ENCODE measurements at places on chromosomes 6 and 20.

DNA sequence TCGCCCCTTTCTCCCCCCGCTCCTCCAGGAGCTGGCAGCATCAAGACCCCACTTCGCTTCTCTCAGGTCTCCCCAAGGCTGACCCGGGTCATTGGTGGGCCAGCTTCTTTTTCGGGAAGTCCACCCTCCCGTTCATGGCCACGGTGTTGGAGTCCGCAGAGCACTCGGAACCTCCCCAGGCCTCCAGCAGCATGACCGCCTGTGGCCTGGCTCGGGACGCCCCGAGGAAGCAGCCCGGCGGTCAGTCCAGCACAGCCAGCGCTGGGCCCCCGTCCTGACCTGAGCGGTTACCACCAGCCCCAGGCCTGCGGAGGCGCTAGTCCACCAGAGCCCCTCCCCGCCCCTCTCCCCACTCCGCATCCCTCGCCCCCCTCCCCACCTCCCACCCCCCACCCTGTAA is 1.0 kb downstream of the PPDPF start:
- no peak for DNase-seq

DNA sequence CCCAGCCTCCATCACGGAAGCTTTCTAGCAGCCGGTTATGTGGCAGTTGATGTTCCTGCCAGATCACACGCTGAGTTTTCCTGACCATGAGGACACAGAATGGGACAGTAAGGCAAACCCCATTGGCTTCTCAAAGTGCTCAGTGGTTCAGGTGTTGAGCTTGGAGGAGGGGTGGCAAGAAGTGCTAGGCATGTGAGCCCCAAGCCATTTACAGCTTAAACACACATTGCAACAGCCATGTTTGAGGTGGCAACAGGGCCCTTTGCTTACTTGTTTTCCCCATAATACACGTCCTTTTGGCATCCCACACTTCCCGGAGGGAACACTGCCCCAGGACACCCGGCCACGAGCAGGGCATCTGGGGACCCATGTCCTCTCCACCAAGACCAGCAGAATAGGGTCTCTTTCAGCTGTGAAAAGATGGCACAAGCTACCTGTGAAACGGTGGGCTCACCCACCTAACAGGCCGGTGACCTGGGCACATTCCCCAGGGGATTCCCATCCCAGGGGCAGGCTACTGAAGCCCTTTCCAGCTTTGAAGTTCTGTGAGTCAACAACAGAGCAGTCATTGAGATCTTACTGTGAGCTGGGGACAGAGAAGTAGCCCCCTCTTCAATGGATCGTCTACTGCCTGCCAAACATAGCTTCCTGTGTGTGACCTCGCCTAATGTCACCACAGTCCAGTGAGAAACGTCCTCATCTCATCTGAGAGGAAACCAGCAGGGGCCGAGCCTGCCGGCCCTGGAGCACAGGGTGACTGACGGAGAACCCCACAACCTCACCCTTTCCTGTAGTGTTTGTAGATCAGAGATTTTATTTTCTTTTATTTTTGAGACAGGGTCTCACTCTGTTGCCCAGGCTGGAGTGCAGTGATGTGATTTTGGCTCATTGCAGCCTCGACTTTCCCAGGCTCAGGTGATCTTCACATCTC is 4.0 kb upstream of the TLDC2 start:
- no peak for DNase-seq

GRCh38 chr20:11890331-11891076 is 27.2 kb upstream of the BTBD3 start:
- DNase-seq: peak; percentile 96

DNA sequence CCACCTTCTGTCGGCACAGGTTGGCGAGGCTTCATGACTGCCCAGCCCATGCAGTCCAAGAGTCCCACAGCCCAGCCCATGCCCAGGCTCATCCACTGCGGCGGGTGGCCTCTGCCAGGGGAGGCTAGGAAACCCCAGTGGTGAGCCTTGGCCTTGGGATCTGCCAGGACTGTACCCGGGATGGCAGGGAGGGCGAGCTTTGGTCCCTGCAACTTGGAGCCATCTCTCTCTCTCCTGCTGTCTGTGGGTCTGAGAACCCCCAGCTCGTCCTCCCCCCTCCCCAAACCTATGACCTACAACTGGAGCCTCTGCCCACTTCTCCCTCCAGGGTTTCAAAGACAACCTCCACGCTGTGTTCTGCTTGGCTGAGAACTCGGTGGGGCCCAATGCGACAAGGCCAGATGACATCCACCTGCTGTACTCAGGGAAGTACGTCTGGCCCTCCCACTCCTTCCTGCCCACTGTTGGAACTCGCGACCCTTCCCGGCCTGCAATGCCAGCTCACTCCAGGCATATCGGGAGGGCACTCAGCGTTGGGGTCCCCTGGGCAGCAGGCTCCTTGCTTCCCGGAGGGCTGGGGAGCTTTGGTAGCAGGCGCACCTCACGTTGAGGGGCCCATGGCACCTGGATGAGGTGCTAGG is 19.7 kb downstream of the NPEPL1 start:
- no peak for DNase-seq

DNA sequence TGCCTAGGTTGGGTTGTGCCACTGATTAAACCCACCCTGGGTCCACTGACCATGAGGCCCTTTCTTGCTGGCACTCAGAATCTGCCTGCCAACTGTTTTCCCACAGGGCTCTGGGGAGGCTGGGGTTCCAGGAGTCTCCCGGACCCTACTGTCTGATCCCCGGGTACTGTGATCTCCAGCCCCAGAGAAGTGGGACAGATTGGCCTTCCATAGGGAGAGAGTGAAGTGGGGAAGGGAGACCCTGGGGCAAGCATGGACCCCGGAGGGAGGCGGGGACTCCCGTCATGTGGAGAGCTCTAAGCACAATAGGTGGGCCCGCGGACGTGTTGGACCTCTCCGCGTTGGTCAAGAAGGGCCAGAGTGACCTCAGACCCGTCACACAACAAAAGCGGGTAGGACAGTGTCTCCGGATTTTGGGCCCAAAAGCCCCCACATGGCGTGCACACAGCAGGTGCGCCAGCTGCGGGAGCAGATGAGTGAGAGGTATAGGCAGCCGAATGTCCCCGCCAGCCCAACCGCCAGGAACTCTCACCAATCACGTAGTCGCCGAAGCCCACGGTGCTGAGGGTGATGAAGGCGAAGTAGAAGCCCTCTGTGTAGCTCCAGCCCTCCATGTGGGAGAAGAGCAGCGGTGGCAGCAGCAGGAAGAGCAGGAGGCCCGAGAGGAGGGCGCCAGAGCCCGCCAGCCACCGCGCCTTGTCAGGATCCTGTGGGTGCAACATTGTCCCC is 10.6 kb downstream of the KCNK17 start:
- DNase-seq: no peak

DNA sequence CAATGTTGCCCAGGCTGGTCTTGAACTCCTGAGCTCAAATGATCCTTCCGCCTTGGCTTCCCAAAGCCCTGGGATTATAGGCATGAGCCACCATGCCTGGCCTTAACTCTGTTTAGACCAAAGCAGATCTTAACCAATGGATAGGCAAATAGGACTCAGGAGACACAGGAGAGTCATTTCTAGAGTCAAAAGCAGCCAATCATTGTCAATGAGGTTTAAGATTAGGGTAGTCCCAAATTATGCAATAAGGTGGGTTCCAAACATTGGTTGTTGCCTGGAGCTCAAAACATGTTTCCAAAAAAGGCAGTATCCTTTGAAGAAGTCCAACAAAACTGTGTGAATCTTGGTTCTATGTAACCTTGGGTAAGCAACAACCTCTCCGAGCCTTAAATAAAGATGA is 95.7 kb upstream of the JARID2 start:
- DNase-seq: no peak

- DNase-seq: no peak
These were observed 41.8 kb downstream of the RBM38 start for GRCh38 chr20:57432862-57433491.

DNA sequence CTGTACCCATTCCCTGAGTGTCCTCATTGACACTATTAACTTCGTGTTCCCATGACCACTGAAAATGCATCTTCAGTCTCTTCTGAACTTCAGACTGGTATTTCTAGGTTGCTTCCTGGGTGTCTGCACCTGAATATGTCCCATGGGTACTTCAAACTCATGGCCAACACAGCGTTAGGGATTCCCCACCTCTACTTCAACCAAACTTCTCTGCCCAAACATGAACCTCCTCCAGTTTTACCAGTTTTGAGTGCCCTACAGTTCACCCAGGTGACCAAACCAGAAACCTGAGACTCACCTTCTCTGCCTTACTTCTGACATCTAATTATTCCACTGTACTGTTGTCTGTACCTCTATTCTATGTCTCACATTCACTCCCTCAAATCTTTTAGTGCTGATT is 99.5 kb upstream of the SUPT3H start:
- DNase-seq: no peak

GRCh38 chr20:10924644-10925201 is 250.9 kb upstream of the JAG1 start:
- DNase-seq: no peak

DNA sequence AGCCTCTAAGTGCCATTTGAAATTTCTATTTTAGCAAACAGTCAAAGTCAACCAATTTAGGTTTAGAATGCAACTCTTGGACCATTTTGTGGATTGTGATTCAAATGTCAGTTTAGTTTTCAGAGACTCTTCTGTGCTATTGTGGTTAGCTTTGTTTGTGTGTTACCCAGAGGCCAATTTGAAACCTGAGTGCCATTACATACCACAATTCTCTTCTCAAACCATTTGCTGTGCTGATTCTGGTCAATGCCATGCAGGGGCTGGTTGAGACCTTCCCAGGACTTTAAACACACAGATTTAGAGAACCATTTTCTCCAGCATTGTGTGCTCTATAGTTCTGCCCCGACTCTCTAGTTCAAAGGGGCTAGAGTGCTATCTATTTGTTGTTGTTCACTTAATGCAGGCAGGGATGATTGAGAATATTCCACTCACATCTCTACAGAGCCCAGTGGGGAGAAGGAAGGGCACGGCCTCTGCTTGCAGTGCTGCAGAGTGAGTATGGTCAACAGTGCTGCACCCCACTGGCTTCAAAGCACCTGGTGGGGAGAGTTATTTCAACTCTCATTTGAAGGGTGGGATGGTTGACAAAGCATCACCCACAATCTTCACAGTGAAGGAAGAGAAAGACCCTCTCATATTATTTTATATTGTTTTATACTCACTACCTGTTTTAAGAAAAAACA is 738.2 kb downstream of the COL12A1 start:
- no peak for DNase-seq

- DNase-seq: no peak
These were observed 8.6 kb upstream of the YTHDF1 start for GRCh38 chr20:63224412-63225081.

- DNase-seq: no peak
These were observed 34.7 kb upstream of the FKBP1A start for GRCh38 chr20:1427457-1428054.

DNA sequence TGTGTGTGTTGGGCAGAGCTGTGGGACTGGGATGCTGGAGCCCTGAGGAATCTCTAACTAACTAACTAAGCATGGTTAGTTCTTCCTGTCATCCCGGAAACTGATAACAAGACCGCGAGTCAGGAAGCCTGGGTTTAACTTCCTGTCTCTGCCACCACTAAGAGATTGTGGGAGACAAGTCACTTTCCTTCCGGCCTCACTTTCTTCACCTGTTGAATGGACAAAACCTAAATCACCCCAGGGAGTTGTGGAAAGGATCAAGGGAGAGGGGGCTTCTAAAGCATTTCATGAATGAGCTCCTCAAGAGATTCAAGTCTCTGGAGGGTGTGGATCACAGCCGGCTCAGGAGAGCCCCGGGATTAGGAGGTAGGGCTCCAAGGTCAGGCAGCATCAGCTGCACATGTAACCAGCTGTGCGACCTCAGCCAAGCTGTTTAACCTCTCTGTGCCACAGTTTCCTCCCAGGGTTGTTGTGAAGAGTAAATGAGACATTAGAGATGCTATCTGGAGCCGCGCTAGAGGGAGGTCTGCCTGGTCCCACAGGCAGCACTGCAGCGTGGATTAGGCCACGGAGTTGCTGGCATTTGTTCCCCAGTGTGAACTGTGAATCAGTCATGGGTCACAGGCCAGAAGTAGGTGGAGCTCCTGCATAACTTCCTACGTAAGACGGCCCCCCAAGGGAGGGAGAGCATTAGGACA is 105.1 kb downstream of the TOX2 start:
- no peak for DNase-seq

- DNase-seq: no peak
These were observed 252.7 kb upstream of the POU3F2 start for GRCh38 chr6:98581705-98582104.

DNA sequence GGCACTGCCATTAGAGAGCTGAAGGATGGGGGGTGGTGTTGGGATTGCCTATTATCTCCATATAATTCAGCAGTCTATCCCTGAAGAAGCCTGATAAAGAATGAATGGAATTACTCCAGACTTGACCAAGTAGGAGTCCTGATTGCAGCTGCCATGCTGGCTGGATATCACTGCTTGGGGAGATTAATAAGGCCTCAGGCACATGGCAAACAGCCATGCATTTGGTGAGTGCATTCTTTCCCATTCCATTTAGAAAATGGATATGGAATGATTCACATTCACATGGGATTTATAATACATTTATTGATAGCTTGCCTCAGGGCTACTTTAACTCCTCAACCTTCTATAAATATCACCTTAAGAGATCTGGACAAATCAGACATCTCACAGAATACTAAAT is 49.6 kb upstream of the HLA-A start:
- DNase-seq: no peak

- no peak for DNase-seq
These were observed 395.0 kb upstream of the RUNX2 start for GRCh38 chr6:44933108-44933507.

DNA sequence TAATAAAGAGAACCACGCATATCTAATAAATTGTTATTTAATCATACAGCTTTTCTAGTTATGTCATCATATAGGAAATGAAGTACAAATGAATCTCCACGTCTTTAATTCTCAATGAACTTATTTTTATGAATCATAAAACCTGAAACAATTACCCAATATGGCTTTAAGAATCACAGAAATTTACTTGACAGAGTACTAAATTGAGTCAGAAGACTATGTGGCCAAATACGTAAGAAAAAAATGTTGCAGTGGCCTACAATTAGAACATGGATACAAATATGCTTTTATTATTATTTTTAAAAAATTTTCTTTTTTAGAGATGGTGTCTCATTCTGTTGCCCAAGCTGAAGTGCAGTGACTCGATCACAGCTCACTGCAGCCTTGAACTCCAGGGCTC is 584.7 kb upstream of the SLC35B3 start:
- no peak for DNase-seq

GRCh38 chr20:49672096-49672664 is 41.5 kb downstream of the B4GALT5 start:
- DNase-seq: no peak

DNA sequence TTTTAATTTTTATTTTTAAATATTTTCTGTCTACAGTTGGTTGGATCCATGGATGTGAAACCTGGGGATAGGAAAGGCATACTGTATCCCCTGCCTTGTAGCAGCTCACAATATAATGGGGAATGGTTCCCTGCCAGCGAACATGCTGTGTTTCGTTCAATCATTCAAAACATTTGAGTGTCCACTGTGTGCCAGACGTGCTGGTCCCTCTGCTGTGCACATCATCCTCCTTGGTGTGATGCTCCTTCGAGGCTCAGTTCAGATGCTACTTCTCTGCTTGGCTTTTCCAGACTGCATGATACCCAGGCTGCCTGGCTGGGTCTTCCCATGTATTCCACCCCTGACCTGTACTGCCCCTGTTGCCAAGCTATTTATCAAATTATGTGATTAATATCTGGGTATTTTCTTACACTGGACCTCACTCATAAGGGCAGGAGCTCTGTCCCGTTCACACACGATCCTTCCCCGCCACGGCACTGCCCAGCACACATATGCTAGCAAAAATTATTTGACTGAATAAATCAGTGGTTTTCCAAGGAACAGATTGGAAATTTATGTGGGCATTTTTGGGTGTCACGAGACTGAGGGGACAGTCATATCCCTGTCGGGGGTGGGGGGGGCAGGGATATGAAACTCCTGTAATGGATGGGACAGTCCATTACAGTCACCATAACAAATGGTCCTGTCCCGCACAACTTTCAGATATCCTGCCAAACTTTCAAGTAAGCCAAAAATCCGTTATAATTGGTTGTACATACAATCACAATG is 4.9 kb downstream of the SDCBP2 start:
- DNase-seq: no peak

Measured in anterior cingulate cortex (tissue), 58 donors.